ENCODE measurements at places on chromosomes 1 and 21.

- peak; percentile 37 for DNase-seq
Measured at GRCh38 chr1:112501810-112502641, 6.7 kb upstream of the WNT2B start.

DNA sequence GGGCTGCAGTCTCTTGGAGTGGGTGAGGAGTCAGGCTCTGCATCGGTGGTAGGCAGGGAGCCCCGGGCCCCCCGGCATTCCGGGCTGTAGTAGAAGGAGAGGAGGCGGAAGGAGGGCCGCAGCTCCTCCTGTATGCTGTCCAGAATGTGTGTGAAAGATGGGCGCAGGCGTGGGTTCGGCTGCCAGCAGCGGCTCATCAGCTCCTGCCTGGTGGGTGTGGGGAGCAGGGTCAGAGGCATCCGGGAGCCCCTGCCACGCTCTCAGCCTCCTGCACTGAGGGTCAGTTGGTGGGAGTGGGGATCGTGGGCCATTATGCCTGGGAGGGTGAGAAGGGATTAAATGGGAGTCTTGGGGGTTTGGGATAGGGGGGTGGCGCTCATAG lies 18.0 kb downstream of the INSRR start:
- DNase-seq = no peak

DNA sequence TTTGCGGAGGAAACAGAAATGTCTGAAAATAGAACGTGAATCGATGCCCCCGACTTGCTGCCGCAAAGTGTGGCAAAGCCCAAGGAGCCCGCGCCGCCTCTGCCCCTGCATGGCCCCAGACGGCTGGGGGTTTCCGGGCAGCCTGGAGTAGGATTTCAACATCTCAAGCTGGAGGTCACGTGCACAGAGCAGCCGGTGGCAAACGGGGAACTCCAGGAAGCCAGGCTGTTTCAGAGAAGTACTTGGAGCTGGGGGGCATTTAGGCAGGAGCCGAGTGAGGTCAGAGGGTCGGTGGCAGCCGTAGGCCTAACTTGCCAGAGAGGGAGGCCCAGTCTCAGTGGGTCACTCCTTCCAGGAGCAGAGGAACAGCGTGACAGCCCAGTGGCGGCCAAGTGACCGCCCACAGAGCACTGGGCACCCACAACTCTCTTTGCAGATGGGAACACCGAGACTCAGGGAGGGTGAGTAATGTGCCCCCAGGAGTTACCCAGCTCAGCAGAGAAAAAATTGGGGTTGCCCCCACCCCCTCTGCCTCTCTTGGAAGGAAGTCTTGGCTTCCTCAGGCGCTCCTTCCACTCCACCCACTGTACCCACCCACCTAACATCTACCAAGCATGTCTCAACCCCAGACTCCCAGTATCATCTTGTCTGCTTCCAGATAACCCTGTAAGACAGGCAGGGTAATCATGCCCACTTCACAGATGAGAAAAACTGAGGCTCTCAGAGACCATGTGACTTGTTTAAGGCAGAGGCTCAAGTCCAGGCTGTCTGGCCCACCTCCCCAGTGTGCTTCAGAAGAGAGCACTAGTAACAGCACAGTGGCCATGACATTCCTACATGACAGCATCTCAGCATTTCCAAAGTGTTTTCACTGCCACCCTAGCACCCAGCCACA lies 179.4 kb downstream of the HIVEP3 start:
- peak; percentile 80 for DNase-seq

DNA sequence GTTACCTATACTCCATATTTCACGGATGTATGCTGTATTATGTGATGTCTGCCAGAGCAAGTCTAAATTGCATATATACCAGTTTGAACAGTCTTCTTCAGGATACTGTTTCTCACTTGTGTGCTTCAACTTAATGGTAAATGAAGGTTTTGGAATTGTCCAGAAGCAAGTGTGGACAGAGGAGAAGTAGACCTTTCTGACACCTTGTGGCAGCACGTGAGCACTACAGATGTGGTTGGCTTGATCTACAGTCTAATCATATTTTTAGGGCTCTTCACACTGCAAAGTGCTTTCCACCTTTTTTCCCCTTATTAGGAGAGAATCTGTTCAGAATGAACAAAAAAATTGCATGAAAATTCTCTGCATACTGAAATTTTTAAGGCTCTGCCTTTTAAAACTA lies 10.9 kb downstream of the MORC3 start:
- peak; percentile 34 for DNase-seq

GRCh38 chr21:42221581-42222345 lies 2.8 kb downstream of the ABCG1 start:
- DNase-seq = no peak

DNA sequence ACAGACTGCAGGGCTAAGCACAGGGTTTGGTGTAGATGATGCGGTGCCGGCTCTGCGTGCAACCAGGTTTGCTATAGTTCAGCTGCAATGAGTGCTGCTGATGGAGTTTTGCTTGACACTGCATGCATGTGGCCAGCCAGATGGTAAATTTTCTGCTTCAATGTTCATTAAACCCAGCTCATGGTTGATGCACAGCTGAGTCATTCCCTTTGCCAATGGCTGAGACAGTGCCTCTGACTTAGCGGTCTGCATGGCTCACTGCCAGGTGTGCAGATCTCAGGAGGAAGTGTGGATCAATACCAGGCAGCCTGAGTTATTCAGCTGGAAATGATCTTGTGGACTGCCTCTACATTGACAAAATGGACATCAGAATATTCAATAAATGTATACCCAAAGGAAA lies 172.7 kb upstream of the ZP4 start:
- no peak for DNase-seq

GRCh38 chr1:241847796-241848685 lies at the start of gene EXO1:
EXO1 (plus strand) TSS chr1:241848204; CDS start chr1:241850426, 2,222 bp downstream.
- peak; percentile 80 for DNase-seq

GRCh38 chr21:44293551-44294231 lies 6.2 kb upstream of the PFKL start:
- peak; percentile 18 for DNase-seq

- DNase-seq = no peak
Measured at GRCh38 chr1:44851308-44851707, 8.3 kb upstream of the PTCH2 start.

- DNase-seq = no peak
Measured at GRCh38 chr1:37473431-37474045, 842 bp upstream of the ZC3H12A start.

GRCh38 chr1:231964961-231965360 lies 338.4 kb downstream of the DISC1 start:
- DNase-seq = no peak

GRCh38 chr1:201015551-201016091 lies 7.9 kb downstream of the KIF21B start:
- DNase-seq = no peak

GRCh38 chr1:178005450-178005849 lies 35.6 kb upstream of the SEC16B start:
- DNase-seq = no peak

DNA sequence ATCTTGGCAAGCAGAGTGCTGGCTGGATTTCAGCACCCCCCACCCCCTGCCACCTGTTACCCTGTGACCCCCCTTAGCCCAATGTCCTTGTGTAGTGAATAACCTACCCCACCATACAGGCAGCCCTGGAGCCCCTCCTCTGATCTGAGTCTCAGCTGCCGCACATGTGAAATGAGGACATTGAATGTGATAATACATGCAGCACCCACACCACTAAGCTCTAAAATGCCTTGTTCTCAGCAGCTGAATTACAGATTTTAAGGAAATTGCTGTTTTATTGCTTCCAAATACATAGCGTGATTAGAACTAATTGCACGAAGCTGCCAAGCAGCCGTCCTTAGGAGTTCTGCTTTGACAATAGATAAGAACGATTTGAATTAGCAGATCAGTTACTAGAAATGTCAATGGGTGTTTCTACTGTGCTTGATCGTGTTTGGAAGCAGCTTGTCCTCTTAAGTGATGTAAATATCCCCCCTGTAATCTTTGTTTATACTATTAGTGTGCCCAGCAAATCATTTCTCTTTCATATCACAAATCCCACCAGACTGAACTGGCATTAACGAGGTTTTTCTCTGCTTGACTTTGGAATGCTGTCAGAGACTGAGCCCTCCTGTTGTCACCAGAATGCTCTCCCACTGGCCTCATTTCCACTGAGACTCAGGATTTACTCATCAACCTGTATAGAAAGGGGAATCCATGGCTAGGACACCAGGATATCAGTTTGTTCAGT lies 4.9 kb downstream of the SLAMF8 start:
- DNase-seq = no peak

DNA sequence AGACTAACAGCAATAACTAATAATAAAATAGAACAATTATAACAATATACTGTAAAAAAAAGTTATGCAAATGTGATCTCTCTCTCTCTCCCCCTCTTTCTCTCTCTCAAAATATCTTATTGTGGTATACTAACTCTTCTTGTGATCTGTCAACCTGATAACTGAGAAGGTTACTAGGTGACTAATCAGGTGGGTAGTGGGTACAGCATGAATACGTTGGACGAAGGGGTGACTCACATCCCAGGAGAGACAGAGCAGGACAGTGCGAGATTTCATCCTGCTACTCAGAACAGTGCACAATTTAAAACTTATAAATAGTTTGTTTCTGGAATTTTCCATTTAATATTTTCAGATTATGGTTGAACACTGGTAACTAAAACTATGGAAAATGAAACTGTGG lies 257.5 kb downstream of the LRRC40 start:
- no peak for DNase-seq

GRCh38 chr21:45424854-45425795 lies 20.2 kb downstream of the COL18A1 start:
- DNase-seq = no peak
